Putamen (tissue), 1 donor: ENCODE measurements at places on chromosomes 6 and 20.

- no peak for DNase-seq
These were observed 12.3 kb upstream of the DEFB112 start for GRCh38 chr6:50062051-50062450.

- no peak for DNase-seq
These were observed 270.2 kb downstream of the SMOC2 start for GRCh38 chr6:168711049-168711640.

DNA sequence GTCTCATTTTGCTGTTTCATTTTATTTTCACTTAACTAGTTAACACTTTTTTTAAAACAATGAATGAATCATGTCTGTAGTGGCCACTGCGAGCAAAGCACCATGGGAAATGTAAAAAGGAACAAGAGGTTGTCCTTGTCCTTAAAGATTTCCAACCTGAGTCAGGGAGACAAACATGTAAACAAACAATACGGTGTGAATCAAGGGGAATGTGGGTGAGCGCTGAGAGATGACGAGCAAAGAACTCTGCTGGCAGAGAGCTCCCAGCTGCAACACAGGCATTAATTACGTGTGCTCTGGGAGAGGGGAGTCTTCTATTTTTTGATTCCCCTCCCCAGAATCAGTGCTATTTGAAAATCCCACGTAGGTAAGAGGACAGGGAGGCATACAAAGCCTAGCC lies 84.3 kb downstream of the ATXN1 start:
- no peak for DNase-seq

DNA sequence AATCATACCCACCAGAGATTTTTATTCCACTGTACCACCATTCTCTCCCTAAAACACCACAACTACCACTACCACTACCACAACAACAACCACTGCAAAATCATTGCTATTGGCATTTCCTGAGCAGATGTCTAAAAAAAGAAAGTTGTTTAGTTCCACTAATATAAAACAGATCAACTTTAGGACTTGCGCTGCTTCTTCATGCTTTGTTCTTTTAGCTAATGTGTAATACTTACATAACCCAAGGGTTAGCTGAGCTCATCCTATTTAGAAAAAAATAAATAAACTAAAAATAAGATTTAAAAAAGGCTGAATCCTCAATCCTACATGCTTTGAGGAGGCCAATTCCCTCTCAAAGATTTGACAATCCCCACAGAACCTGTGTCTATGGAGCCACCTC lies 11.4 kb downstream of the IYD start:
- no peak for DNase-seq

GRCh38 chr20:32416206-32416605 lies 58.1 kb downstream of the ASXL1 start:
- no peak for DNase-seq

DNA sequence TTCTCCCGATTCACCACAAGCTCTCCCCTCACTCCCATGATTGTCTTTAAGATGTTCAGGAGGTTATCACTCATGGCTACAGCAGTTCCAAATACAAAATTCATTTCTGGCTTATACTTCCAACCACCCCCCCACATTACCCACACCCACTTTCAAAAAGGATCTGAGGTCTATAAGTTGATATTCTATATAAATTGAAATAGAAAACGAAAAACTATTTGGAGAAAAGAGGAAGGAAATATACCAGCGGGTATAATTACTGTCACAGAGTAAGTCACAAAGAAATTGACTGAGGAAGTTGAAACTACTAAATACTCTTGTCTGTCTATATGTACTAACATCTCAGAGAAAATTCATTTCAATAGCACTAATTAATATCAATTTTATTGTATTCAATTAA lies 112.7 kb upstream of the TNFAIP3 start:
- no peak for DNase-seq
